ENCODE measurements at places on chromosomes 6 and 20. TPM values are rescaled to one million over a fixed set of nuclear protein-coding genes. Genes with fewer than 3 reads are reported as not detected.

- H3K36me3 ChIP-seq: no peaks in the 10 kb centered on the region
- H3K4me3 ChIP-seq: no peak overlapping the region
- H3K4me1 ChIP-seq: no peaks in the 10 kb centered on the region
- H3K27ac ChIP-seq: no peak overlapping the region
- peaks cover 20% of the 10 kb centered on the region for H3K27me3 ChIP-seq
Observed at GRCh38 chr20:59696476-59696875, 92.1 kb downstream of the PHACTR3 start.

DNA sequence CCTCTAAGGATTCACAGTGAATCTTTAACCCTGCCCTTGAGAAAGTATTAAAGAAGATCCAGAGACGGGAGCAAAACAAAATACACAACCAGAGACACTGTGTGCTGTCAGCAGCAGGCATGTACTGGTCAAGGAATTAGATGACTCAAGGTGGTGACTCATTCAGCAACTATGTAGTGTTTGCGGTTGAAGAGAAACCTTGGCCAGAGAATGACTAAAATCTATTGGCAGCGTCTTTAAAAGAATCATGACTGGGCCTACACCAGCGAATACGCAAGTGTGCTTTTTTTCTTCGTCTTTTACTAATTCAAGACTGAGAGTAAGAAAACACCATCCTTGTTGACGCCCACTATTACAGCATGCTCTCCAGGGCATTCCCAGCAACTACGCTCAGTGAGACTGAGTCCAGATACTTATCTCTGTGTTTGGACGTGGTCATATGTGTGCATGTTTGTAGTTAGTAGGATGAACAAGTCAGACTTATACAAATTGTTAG, 72.4 kb upstream of the BACH2 start:
- no peak overlapping the region for H3K4me3 ChIP-seq
- H3K4me1 ChIP-seq: peaks cover 16% of the 10 kb centered on the region
- no peaks in the 10 kb centered on the region for H3K36me3 ChIP-seq
- peak overlapping the region; percentile 66 for H3K27ac ChIP-seq
- no peak for DNase-seq

CASS4 gene
- total RNA-seq: 0.86 TPM

HLA-DQB2 gene
- 91.2 TPM for total RNA-seq

ARMC2 gene
- total RNA-seq: 2.8 TPM

SNPH gene
- 0.89 TPM for total RNA-seq

DNA sequence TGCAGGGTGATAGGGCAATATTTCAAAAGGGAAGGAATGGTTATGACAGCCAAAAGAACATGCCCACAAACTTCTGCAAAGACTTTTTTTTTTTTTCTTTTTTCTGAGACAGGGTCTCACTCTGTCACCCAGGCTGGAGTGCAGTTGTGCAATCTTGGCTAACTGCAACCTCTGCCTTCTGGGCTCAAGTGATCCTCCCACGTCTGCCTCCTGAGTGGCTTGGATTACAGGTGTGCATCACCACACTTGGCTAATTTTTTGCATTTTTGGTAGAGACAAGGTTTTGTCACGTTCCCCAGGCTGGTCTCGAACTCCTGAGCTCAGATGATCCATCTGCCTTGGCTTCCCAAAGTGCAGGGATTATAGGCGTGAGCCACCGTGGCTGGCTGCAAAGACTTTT, 117.6 kb upstream of the ADGRF1 start:
- no peaks in the 10 kb centered on the region for H3K36me3 ChIP-seq
- no peak for DNase-seq
- H3K27me3 ChIP-seq: no peaks in the 10 kb centered on the region
- no peak overlapping the region for H3K27ac ChIP-seq
- H3K4me3 ChIP-seq: no peak overlapping the region

DNA sequence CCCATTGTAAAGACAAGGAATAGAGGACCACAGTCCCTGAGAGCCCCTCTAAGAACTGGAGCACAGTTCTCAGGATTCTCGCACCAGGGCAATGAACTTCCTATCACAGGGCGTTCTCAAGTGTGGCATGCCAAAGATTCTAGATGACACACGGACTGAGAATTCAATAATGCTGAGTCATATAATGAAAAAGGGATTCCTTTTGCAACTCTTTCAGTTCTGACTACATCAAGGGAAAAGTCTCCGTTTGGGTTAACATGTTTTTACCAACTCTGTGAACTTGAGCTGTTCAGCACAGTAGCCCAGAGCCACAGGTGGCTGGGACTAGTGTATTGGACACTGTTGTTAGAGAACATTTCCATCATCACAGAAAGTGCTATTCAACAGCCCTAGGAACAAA, 3.4 kb downstream of the MED20 start:
- no peak overlapping the region for H3K4me3 ChIP-seq
- H3K36me3 ChIP-seq: peaks cover 40% of the 10 kb centered on the region
- H3K27ac ChIP-seq: no peak overlapping the region
- DNase-seq: no peak
- peaks cover 33% of the 10 kb centered on the region for H3K4me1 ChIP-seq

TNF gene
- 1.4 TPM for total RNA-seq

- no peak overlapping the region for H3K4me3 ChIP-seq
- DNase-seq: no peak
- H3K36me3 ChIP-seq: no peaks in the 10 kb centered on the region
- H3K4me1 ChIP-seq: no peaks in the 10 kb centered on the region
- H3K27ac ChIP-seq: no peak overlapping the region
Observed at GRCh38 chr6:80263585-80263984, 157.1 kb downstream of the BCKDHB start.

DNA sequence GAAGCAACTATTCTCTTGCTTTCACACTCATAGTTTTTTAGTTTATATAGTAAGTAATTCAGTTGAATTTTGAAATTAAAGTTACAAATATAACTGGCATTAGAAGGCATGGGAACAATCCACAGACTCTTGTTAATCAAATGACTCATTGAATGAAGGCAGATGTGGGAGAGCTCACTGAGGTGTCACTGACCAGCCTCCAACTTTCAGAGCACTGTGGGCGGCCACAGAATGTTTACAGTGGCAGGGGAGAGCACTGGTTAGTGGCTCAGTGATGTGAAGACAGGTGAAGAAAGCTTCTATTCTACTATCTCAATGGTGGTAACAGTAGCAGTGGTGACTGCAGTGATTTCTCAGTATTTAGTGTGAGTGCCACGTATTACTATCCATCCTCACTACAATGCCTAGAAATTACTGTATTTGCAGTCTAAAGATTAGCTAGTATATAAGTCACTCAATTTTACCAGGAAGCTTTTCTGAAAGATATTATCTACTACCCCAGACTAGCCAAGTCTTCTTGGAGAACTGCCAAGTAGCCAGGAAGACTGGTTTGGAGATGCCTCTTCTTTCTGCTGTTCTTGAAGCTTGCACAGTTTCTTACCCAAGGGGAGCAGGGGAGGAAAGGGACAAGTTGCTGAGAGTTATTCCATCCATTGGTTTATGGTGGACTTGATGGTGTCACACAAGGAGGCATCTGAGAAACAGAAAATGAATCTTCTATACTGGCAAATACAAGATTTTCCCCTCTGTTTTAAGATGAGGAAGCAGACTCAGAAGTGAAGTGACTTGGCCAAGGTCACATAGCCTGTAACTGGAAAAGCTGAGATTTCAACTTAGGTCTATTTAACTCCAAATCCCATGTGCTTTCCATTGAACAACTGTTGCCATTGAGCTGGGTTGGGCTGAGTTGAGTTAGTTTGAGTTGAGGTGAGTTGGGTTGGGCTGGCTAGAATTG, 231.2 kb downstream of the ANKRD60 start:
- no peak overlapping the region for H3K27ac ChIP-seq
- H3K36me3 ChIP-seq: no peaks in the 10 kb centered on the region
- peaks cover 54% of the 10 kb centered on the region for H3K4me1 ChIP-seq
- no peaks in the 10 kb centered on the region for H3K27me3 ChIP-seq

TCP11 gene
- not detected for total RNA-seq

DNA sequence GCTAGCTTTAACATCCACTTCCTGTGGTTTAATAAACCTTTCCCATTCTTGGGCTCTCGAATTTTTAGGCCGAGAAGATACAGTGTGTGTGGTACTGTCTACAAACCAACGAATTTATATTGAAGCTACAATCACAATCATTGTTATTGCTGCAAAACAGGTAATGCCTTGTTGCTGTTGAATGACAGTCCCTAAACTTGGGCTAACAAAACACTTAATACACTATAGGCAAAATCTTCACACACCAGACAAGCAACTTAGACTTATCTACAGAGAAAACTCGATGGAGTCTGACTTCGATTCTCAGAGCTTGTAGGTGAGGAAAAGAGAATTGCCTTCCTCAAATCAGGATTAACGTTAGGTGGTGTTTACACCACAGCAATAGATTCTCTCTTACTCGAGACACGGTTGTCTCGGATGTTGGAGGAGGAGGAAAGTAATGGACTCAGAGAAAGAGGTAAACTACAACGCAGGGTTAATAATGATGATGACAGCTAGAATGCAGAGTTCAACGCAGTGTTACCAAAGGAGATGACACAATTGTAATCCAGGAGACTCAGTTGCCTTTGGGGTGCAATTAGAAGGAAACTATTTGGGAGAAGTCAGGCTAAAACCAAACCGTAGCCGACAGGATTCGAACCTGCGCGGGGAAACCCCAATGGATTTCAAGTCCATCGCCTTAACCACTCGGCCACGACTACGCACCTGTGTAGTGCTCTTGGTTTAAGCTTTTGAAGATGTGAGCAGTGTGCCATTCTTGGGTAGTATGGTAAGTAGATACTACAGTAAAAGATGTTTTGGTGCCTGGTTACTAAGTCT, 32.5 kb upstream of the ZNF184 start:
- H3K4me1 ChIP-seq: peaks cover 19% of the 10 kb centered on the region
- H3K36me3 ChIP-seq: no peaks in the 10 kb centered on the region
- no peak for DNase-seq
- no peak overlapping the region for H3K27ac ChIP-seq
- no peak overlapping the region for H3K4me3 ChIP-seq

C4B gene
- total RNA-seq: 5.6 TPM

GRCh38 chr20:36483919-36484808, 57.2 kb upstream of the MYL9 start:
- H3K27me3 ChIP-seq: no peaks in the 10 kb centered on the region
- H3K4me1 ChIP-seq: peaks cover 63% of the 10 kb centered on the region
- no peak overlapping the region for H3K4me3 ChIP-seq
- DNase-seq: no peak
- H3K36me3 ChIP-seq: no peaks in the 10 kb centered on the region

GRCh38 chr20:49584418-49585382, 16.8 kb upstream of the PTGIS start:
- H3K4me1 ChIP-seq: peaks cover 25% of the 10 kb centered on the region
- H3K4me3 ChIP-seq: no peak overlapping the region
- H3K36me3 ChIP-seq: no peaks in the 10 kb centered on the region
- peak overlapping the region; percentile 49 for H3K27ac ChIP-seq

DNA sequence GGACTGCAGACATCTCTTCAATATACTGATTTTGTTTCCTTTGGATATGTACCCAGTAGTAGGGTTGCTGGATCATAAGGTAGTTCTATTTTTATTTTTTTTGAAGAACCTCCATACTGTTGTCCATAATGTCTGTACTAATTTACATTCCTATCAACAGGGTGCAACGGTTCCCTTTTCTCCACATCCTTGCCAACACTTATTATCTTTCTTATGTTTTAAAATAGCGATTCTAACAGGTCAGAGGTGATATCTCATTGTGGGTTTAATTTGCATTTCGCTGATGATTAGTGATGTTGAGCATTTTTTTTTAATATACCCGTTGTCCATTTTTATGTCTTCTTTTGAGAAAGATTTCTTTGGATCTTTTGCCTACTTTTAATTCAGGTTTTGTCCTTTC, 2.0 kb upstream of the TP53RK start:
- no peaks in the 10 kb centered on the region for H3K36me3 ChIP-seq
- no peak for DNase-seq
- H3K27ac ChIP-seq: no peak overlapping the region
- no peaks in the 10 kb centered on the region for H3K27me3 ChIP-seq
- no peak overlapping the region for H3K4me3 ChIP-seq

GRCh38 chr20:51854921-51855320, 52.6 kb upstream of the SALL4 start:
- no peaks in the 10 kb centered on the region for H3K36me3 ChIP-seq
- H3K27me3 ChIP-seq: no peaks in the 10 kb centered on the region
- no peak overlapping the region for H3K4me3 ChIP-seq
- no peak for DNase-seq
- no peaks in the 10 kb centered on the region for H3K4me1 ChIP-seq

DNA sequence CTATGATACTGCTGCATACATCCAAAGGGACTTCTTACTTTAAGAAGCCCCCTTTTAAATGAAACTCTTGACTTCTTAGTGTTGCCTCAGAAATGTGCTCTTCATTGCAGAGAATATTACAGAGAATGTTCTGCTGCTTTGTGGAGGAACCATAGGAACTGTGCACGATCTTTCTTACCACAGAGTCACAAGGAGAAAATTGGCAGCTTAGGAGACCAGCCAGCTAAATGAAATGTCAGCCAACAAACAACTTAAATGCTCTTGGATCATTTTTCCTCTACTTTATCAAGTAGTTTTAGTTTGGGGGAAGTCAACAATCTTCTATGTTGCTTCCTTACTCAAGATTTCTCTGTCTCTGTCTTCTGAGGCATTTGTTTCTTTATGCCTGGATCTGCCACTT, 125.9 kb upstream of the MLIP start:
- H3K27me3 ChIP-seq: no peaks in the 10 kb centered on the region
- no peak for DNase-seq
- H3K4me3 ChIP-seq: no peak overlapping the region
- peaks cover 12% of the 10 kb centered on the region for H3K4me1 ChIP-seq
- no peaks in the 10 kb centered on the region for H3K36me3 ChIP-seq

- H3K4me3 ChIP-seq: no peak overlapping the region
- peaks cover 40% of the 10 kb centered on the region for H3K4me1 ChIP-seq
- H3K36me3 ChIP-seq: no peaks in the 10 kb centered on the region
- no peak overlapping the region for H3K27ac ChIP-seq
- H3K27me3 ChIP-seq: no peaks in the 10 kb centered on the region
Observed at GRCh38 chr6:35368038-35368887, 25.9 kb downstream of the PPARD start.

C6orf136 gene
- total RNA-seq: 10.0 TPM

PPP1R3G gene
- 0.79 TPM for total RNA-seq

GRCh38 chr20:63941282-63942081, 14.7 kb downstream of the UCKL1 start:
- H3K36me3 ChIP-seq: peaks cover 67% of the 10 kb centered on the region
- no peak overlapping the region for H3K4me3 ChIP-seq
- peaks cover 24% of the 10 kb centered on the region for H3K4me1 ChIP-seq
- peak overlapping the region; percentile 53 for H3K27ac ChIP-seq

DNA sequence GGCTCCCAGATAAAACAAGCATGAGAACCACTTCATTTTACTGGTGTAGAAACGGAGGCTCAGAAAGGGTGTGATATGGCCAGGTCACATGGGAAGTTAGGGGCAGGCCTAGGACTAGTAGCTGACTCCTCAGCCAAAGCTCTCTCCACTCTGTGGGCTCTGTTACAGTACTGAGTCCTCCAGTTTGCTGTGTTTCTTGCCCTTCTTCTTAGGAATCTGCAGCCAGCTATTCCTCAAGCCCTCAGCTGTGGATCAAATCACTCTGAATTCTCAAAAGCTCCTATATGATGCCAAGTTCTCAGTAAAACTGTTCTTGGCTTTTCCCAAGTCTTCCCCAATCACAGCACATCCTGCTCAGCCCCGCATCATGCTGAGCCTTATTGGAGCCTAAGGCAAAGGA, 42.5 kb upstream of the ADGRF1 start:
- H3K36me3 ChIP-seq: no peaks in the 10 kb centered on the region
- H3K27ac ChIP-seq: no peak overlapping the region
- peaks cover 22% of the 10 kb centered on the region for H3K4me1 ChIP-seq
- no peak overlapping the region for H3K4me3 ChIP-seq
- no peak for DNase-seq
- H3K27me3 ChIP-seq: no peaks in the 10 kb centered on the region

GRCh38 chr20:49699200-49699992, 14.3 kb downstream of the B4GALT5 start:
- no peak for DNase-seq
- H3K27ac ChIP-seq: no peak overlapping the region
- H3K4me3 ChIP-seq: no peak overlapping the region
- peaks cover 43% of the 10 kb centered on the region for H3K4me1 ChIP-seq

Data from suprapubic skin (tissue), 4 donors.